Left ventricle myocardium inferior (tissue), 1 donor: ENCODE measurements at places on chromosomes 12 and 14.

DNA sequence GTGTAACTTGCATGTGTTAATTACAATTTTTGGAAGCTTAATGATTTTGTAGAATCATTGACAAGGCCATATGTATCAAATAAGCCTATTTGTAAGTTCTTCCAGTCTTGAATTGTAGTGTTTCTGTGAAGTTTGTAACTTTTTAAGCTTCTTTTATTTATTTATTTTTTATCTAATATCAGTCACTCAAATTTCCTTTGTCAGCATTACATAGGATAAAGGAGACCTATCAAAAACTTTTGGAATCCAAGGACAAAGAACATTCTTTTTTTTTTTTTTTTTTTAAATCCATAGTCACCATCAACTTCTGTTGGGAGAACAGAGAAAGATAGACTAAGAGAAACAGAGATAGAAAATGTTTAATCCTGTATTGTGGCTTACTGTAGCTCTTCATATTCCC, 36.4 kb downstream of the DIP2B start:
- no peak for DNase-seq

GRCh38 chr14:67837011-67837624, 17.5 kb downstream of the RAD51B start:
- DNase-seq, result no peak

DNA sequence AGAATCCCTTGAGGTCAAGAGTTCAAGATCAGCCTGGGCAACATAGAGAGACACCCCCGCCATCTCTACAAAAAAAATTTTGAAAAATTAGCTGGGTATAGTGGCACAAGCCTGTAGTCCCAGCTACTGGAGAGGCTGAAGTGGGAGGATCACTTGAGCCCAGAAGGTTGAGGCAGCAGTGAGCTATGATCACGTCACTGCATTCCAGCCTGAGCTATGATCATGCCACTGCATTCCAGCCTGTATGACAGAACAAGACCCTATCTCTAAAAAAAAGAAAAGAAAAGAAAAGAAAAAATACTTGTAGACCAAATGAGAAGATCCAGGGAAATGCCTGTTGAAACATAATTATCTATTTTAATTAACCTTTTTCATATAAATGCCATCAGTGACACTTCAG, 93.8 kb upstream of the MDM1 start:
- DNase-seq, result no peak

DNA sequence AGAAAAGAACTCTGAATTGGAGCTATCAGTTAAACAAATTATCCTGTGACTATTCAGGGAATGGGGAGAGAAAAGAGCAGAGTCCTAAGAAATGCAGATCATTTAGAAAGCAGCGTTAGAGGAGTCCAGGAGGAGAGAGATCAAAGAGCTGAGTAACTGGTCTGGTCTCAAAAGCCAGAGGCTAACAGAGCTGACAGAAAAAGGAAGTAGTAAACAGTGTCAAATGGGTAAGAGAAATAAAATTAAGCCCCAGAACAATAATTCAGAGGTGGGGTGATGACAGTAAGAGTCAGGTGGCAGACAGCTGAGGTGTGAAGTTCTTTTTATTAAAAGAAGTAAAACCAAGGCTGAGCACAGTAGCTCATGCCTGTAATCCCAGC, 19.3 kb downstream of the GXYLT1 start:
- no peak for DNase-seq

GRCh38 chr12:124480469-124481256, 86.7 kb downstream of the NCOR2 start:
- DNase-seq, result peak; percentile 56

DNA sequence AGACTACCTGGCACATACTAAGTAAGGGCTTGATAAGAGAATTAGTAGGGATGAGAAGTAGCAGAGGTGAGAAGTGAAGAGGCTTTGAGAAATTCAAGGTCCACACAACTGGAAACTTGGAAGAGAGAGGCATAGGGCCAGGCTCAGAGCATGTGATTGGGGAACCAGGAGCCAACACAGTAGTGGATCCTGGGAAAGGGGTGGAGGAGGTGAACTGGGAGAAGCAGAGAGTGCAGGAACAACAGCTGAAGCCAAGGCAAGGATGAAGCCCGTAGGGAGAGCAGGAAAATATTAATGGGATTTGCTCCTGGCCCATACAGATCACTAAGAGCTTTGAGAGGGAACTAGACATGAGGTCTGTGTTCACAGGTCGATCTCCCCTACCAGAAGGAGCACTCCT, 1.4 kb upstream of the ITGB7 start:
- no peak for DNase-seq
